ENCODE measurements at places on chromosomes 13 and 19.

- DNase-seq: no peak
These were observed 237.4 kb downstream of the RGCC start for GRCh38 chr13:41694545-41695301.

- DNase-seq: no peak
These were observed 8.0 kb downstream of the GSK3A start for GRCh38 chr19:42234364-42234763.

DNA sequence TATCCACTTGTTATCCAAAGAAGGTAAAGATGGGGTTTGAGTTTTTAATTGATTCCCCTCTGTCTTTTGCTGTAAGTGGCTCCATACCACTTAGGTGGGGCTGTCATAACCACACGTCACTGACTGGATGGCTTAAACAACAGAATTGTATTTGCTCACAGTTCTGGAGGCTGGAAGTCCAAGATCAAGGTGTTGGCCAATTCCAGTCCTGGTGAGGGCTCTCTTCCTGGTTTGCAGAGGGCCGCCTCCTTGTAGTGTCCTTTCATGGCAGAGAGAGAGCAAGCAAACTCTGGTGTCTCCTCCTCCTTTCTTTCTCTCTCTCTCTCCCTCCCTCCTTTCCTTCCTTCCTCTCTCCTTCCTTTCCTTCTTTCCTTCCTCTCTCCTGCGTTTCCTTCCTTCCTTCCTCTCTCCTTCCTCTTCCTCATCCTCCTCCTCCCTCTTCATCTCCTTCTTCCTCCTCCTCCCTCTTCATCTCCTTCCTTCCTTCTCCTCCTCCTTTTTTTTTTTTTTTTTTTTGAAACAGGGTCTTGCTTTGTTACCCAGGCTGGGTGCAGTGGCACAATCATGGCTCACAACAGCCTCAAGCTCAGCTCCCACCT is 140.6 kb upstream of the RNF113B start:
- no peak for DNase-seq

GRCh38 chr13:41332829-41333228 is 21.8 kb downstream of the NAA16 start:
- DNase-seq: no peak

GRCh38 chr13:74132776-74133656 is 1.2 kb downstream of the KLF12 start:
- peak; percentile 19 for DNase-seq

- no peak for DNase-seq
These were observed 1.0 kb downstream of the FSTL3 start for GRCh38 chr19:677201-677600.

DNA sequence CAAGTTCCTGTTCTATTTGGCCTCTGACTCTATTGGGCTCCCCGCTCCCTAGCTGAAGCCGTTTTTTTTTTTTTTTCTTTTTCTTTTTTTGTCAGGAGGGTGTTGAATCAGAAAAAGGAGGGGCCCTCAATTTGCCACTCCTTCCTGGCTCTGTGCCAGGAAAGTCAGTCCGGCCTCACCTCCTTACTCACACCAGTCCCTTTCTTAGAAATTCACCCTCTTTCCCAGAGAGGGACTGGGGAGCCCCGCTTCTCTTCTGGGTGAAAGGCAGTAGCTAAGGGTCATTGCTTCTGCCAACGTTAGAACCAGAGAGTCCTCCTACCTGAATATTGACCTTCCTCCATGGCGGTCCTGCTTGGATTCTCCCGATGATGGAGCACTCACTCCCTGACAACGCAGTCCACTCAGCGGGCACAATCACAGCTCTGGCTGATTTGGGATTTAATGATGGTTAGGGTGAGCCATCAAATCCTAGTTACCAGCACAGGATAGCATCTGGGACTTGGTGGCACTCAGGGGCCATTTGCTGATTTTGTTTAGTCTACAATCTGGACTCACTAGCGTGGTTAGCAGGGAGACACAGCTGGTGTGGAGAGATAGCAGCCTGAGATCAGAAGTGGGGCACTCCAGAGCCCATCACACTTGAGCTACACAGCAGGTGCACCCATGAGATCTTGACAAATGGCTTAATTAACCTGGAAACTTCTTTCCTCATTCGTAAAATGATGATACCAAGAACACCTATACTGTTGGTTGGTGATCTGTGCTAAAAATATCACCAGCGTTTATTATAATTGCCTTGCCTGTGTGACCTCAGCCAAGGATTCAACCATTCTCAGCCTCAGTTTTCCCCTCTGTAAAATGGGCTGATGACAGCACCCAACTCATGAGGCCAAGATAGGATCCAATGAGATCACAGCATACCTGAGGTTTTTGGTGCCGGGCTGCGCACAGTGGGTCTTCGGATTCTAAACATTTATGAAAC is 2.2 kb downstream of the FCER2 start:
- peak; percentile 49 for DNase-seq

DNA sequence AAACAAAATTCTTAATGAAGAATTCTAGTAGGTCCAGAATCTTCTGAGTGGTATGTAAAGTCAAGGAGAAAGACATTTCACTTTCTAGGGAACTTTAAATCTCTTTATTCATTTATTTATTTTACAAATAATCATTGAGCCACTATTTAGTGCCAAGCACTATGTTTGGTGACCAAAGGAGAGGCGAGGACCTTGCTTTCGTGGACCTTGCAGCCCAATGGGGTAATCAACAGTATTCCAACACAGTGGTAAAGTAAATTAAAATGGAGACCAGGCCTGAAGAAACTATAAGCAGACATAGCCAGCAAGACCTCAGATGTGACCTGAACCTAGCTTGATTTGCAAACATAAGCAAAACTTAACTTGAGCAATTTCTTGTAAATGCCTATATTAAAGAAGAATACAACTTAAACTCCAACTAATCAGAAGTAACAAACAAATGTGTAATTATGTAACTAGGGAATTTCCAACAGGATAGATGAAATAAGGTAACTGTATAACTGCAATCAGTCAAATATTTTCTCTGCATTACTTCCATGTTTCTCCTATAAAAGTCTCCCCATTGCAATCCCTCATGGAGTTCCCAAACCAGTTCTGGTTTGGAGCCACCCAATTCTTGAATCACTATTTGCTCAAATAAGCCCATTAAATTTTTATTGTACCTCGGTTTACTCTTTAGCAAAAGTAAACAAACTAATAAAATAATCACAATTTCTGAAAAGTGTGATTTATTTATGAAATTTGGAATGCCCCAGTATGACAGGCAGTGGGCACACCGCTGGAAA is 67.6 kb downstream of the MBNL2 start:
- DNase-seq: no peak

DNA sequence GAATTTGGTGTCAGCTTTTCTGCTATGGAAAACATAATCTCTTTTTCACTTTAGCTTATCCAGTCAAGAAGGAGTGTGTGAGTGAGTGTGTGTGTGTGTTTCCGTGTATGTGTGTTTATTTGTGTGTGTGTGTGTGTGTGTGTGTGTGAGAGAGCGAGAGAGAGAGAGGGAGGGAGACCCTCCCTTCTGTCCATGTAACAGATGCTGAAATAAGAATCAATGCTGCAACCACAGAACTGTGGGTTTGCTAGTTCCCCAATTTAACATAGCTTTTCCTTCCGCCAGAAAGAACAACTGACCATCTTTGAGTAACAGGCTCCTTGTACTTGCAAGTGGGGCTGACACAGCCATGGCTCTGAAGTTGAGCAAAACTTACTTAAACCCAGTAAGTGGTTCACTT is 5.2 kb downstream of the LCP1 start:
- DNase-seq: no peak

Data from stimulated activated CD4-positive, alpha-beta T cell treated with anti-CD3 and anti-CD28 coated beads, Interleukin-2, amount 100 ng/mL, for 48 hours (primary cell).